ENCODE measurements at places on chromosomes 1 and 21.

GRCh38 chr1:29736582-29737188 lies 500.4 kb downstream of the PTPRU start:
- no peak for DNase-seq

- no peak for DNase-seq
Observed at GRCh38 chr1:156146020-156146768, 7.2 kb upstream of the SEMA4A start.

GRCh38 chr1:44819196-44819607 lies 10.9 kb downstream of the BTBD19 start:
- no peak for DNase-seq

GRCh38 chr1:61028136-61028535 lies 54.2 kb upstream of the NFIA start:
- DNase-seq: no peak

GRCh38 chr1:31715087-31715872 lies 11.5 kb upstream of the COL16A1 start:
- no peak for DNase-seq

DNA sequence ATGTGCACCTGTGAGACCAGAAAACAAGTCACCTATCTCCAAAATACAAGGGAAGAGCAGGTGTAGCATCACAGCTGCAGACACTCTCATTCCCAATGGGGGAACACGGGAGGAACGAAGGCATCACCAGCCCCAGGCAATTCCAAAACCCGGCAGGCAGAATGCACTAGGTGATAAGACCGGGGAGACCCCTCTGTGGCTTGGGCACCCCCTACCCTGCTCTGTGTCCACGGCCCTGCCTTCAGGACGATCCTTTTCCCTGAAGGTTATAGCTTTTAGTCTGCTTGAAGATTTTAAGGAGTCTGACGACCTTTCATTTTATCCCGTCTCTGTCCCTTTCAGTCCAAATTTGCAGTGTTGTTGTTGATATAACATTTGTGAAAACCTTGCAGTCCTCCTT lies 19.2 kb downstream of the TRPM2 start:
- DNase-seq: no peak

DNA sequence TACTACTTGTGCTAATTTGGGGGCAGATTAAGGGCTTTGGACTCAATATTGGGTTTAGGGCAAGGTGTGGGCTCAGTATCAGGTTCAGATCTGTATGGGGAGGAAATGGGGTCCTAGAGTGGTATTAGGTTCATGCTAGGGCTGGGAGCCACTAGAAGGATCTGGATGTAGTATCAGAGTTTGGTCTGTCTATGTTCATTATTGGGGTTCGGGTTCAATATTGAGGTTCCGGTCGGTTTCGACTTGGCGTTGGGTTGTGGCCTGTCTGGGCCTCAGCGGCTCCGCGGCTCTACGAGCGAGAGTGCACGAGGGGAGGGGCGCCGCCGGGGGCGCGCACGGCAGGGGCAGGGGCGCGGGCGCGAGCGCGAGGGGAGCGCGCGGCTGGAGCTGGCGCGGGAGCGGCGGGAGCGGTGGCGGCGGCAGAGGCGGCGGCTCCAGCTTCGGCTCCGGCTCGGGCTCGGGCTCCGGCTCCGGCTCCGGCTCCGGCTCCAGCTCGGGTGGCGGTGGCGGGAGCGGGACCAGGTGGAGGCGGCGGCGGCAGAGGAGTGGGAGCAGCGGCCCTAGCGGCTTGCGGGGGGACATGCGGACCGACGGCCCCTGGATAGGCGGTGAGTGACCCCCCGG lies at the start of gene PTPRF:
Gene PTPRF, plus strand, starts transcription at position 401 of the 624 bp plus-strand sequence. CDS start 14,193 bp downstream, outside the sequence.
- no peak for DNase-seq

DNA sequence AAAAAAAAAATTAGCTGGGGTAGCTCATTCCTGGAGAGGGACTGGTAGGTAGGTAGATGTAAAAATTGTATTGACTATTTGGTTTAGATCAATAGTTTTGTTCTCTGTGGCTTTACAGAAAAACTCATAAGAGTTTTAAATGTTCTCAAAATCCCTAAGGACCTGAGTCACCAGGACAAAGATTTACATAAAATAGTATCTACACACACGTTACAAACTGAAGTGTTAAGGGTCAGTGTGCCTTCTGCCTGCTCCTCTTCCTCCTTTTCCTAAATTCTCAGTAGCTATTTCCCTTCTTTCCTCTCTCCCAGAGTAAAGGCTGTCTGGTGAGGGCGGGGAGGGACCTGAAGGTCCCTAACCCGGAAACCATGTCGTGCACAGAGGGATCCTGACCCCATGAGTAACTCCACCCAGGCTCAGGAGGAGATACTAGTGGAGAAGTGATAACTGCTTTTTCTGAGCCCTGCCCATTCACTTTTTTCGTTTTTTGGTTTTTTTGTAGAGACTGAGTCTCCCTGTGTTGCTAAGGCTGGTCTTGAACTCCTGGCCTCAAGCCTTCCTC lies 8.1 kb downstream of the PLEKHM2 start:
- no peak for DNase-seq

DNA sequence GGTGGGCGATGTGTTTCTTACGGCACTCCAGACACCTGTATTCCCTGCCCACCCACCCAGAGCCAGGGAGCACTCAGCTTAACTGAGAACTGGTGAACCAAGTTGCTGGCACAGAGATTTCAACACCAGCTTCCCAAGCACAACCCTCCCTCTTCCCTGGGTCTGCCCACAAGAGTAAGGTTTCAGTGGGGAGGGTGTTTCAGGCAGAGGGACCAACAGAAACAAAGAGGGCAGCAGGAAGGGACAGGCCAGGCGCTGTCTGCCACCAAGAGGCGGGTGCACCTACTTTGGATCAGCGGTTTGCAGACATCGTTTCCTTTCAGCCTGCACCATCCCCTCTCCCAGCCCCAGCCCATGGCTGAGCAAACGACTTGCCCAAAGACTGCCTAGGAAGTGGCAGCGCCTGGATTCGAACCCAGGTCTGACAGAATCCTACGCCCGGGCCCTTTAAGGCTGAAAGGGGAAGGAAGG lies 21.9 kb upstream of the ALDH4A1 start:
- no peak for DNase-seq

GRCh38 chr1:63663301-63663700 lies 70.1 kb downstream of the PGM1 start:
- DNase-seq: no peak

All from activated CD8-positive, alpha-beta memory T cell treated with anti-CD3 and anti-CD28 coated beads for 48 hours (primary cell).